Lung microvascular endothelial cell (primary cell): ENCODE measurements at places on chromosomes 6 and 20. TPM values are rescaled to one million over a fixed set of nuclear protein-coding genes. Genes with fewer than 3 reads are reported as not detected.

Gene SLC22A2
- total RNA-seq, result not detected in 2 replicates

Gene SSTR4
- total RNA-seq, result not detected in 2 replicates

Gene FLRT3
- total RNA-seq, result 0.87 and 3.4 TPM in 2 replicates

Gene KIF13A
- 19.4 and 23.3 TPM in 2 replicates for total RNA-seq

Gene EEF1A2
- 5.2 and 14.8 TPM in 2 replicates for total RNA-seq

Gene ETV7
- total RNA-seq, result 0.22 TPM in 1 of 2 replicates, not detected in the other

Gene ATP9A
- total RNA-seq, result 52.1 and 55.6 TPM in 2 replicates

Gene MICB
- total RNA-seq, result 5.0 and 9.8 TPM in 2 replicates

Gene OPRM1
- not detected in 2 replicates for total RNA-seq

Gene FGD2
- not detected in 2 replicates for total RNA-seq

Gene BPIFB4
- not detected in 2 replicates for total RNA-seq

Gene KCNK15
- total RNA-seq, result not detected in 2 replicates

Gene LGSN
- not detected in 2 replicates for total RNA-seq

Gene FAM110A
- 1.3 and 1.4 TPM in 2 replicates for total RNA-seq

Gene RIPOR3
- 0.20 TPM in 1 of 2 replicates, not detected in the other for total RNA-seq

Gene KCNS1
- total RNA-seq, result under 0.01 and 0.40 TPM in 2 replicates

Gene CLIC5
- total RNA-seq, result under 0.01 TPM in 1 of 2 replicates, not detected in the other

Gene TINAG
- total RNA-seq, result not detected in 2 replicates

Gene POU3F2
- not detected in 2 replicates for total RNA-seq

Gene ANKRD66
- total RNA-seq, result not detected in 2 replicates

Gene EFCAB8
- under 0.01 TPM in 2 replicates for total RNA-seq

Gene FAXC
- total RNA-seq, result 0.20 and 1.3 TPM in 2 replicates

Gene RALGAPB
- total RNA-seq, result 13.9 and 14.8 TPM in 2 replicates

Gene EYS
- total RNA-seq, result under 0.01 TPM in 1 of 2 replicates, not detected in the other

Gene PTPN1
- total RNA-seq, result 21.6 and 25.6 TPM in 2 replicates

Gene GSTA1
- total RNA-seq, result not detected in 2 replicates

Gene IGF2R
- 65.6 and 93.7 TPM in 2 replicates for total RNA-seq

Gene SLC22A3
- total RNA-seq, result under 0.01 TPM in 1 of 2 replicates, not detected in the other

Gene EPHA7
- total RNA-seq, result under 0.01 TPM in 2 replicates
